ENCODE measurements at places on chromosomes 1 and 21. TPM values are rescaled to one million over a fixed set of nuclear protein-coding genes. Genes with fewer than 3 reads are reported as not detected.

DNA sequence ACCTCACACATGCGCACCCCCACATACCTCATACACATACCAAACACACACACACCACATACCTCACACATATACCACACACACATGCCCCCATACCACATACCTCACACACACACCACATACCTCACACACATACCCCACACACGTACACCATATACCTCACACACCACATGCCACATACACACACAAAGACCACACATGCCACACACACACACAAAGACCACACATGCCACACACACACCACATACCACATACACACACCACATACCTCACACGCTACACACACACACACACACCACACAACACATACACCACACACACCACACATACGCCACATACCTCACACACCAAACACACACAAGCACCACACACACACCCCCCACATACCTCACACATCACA is 30.0 kb downstream of the HIVEP3 start:
- no peak for DNase-seq

DNA sequence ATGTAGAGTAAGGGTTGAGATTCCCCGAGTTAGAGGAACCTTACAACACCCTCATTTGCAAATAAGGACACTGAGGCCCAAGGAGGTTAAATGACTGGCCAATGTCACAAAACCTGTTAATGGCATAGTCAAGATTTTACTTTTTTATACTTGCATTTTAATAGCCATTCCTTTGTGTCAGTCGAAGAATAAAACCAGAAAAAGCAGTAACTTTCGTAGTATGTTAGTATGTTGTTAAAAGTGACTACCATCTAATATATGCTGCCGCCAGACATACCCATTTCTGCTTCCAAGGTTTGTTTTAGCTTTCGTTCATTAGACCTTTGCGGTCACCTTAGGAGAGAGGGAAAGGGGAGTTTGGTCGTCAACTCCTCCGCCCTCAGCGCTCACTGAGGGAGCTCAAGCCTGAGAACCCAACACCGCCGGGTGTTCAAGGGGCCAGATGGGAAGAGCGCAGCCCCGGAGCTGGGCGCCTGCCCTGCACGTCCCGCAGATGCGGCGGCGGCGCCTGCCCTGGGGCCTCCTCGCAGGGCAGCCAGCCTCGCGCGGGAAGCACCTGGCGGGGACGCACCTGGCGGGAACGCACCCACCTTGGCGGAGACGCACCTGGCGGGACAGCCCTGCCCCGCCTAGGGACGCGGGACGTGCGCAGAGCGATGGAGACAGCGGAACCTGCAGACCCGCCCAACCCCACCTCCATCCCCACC is 466 bp downstream of the VPS26C start:
- no peak for DNase-seq

DNA sequence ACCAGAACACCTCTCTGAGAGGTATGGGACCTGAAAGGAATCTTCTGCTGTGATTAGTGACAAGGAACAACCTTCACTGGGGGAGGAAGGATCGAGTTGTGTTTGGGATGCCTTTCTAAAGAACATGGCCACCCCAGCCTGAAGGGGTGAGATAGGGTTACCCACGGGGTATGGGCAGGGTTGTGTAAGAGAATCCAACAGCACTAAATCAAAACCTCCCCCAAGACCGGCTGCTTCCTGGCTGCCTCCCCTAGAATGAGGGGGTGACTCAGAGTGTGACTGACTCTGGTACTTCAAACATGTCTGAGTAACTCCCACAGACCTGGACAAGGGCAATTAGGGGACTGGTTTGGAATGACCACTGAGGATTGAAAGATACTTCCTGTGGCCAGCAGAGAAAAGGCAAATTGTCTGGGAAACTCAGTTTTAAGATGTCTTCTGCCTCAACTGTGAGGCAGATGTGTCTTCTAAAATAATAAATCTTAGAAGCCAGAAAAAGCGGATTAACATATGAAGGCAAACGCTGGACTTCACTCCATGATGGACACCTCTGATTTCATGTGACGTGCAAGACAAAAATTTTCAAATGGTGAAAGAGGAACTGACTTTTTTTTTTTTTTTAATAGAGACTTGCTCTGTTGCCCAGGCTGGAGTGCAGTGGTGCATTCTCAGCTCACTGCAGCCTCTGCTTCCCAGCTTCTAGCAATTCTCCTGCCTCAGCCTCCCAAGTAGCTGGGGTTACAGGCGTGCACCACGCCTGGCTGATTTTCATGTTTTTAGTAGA is 6.7 kb upstream of the PTPN14 start:
- DNase-seq = no peak

DNA sequence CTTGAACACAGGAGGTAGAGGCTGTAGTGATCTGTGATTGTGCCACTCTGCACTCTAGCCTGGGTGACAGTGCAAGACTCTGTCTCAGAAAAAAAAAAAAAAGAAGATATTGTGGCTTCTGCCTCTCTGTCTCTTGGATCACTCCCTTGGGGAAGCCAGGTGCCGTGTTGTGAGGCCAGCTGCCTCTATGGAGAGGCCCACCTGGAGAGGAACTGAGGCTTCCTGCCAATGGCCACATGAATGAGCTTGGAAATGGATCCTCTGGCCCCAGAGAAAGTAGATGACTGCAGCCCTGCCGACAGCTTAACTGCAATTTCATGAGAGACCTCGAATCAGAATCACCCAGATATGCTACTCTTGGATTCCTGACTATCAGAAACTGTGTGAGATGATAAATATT is 19.7 kb upstream of the AK2 start:
- DNase-seq = no peak

DNA sequence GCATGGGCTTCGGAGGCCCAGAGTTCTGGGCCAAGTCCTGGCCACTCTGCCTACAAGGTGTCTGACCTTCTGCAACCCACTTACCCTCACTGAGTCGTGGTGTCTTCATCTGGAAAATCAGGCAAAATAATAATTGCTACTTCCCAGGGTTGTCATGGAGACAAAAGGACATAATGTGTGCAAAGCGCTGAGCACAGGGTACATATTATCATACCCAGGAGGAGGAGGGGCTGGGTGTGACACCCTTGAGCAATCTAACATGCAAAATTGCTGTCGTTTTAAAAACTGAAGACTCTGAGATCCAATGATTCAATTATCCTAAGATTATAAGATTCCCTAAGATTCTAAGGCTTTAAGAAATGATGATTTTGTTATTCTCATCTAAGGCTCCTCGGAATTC is 459.5 kb downstream of the PTPRU start:
- peak; percentile 33 for DNase-seq

- DNase-seq = no peak
These were observed 410.7 kb downstream of the OMA1 start for GRCh38 chr1:58135821-58136321.

GRCh38 chr21:45479691-45480675 is 62.3 kb downstream of the SLC19A1 start:
- no peak for DNase-seq

DNA sequence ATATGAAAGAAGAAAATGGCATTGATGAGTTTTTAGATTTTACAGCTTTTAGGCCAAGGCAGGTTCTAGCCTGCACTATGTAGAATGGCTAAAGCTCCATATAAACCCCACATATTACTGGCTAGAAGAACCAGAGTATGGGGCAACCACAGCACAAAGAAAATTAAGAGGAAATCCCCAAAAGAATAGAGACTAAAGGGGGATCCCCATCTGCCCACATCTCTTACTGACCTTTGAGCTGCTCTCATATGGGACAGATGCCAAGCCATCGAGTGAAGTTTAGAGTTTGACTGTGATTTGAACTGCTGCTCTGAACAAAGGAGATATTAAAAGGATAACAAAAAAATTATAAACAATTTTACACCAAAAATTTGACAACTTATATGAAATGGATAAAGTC is 102.2 kb upstream of the HAO2 start:
- DNase-seq = no peak

- no peak for DNase-seq
These were observed 67.1 kb downstream of the SSBP3 start for GRCh38 chr1:54339126-54339525.

DNA sequence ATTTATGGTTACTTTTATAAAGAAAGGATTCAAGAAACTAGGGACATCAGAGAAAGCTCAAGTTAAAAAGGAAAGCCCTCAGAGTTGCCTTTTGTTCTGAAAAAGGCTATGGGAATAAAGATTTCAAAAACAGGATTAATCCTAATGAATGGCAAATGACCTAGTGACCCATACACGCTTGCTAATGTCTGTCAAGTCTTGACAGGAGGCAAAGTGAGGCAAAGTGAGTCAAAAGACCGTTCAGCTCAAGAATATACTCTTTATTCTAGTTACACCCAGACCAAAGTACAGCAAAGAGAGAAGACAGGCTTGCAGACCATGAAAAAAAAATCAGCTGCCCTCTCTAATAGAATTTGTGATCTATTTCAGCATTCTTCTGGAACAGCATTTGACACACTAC is 3.5 kb downstream of the ZNF436 start:
- DNase-seq = no peak

DNA sequence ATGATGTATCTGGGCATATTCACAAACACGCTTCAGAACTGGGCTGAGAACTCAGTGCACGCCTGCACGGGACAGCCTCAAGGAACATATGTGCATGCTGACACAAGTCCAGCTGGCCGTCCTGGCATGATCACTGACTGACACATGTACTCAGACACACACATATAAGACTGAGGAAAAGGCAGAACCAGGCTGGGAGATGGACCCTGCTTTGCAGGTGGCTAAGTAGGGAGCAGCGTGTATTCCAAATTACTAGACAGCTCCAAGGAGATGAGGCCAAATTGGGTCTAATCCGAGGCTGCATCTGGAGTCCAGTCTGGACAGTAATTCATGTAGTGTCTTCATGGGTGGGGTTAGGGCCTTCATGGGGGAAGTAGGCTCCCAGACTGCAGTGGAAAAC is 41.4 kb upstream of the GJB5 start:
- no peak for DNase-seq

GRCh38 chr1:11328444-11328843 is 55.4 kb downstream of the UBIAD1 start:
- DNase-seq = no peak

GRCh38 chr1:242425232-242425631 is 99.3 kb downstream of the PLD5 start:
- DNase-seq = no peak

DNA sequence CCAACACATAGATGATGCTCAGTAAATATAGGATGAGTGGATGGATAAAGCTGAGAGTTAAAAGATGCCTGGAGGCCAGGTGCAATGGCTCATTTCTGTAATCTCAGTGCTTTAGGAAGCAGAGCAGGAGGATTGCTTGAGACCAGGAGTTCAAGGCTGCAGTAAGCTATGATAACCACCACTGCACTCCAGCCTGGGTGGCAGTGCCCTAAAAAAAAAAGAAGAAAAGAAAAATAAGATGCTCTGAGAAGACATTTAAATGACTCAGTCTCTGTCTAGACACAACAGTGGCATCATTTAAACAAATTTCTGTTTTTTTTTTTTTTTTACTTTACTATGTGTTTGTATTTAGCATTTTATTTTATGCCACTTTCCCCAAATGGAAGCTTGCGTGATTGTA is 25.3 kb upstream of the IL19 start:
- DNase-seq = no peak

GRCh38 chr1:101139821-101140718 is 96.7 kb upstream of the S1PR1 start:
- no peak for DNase-seq

DNA sequence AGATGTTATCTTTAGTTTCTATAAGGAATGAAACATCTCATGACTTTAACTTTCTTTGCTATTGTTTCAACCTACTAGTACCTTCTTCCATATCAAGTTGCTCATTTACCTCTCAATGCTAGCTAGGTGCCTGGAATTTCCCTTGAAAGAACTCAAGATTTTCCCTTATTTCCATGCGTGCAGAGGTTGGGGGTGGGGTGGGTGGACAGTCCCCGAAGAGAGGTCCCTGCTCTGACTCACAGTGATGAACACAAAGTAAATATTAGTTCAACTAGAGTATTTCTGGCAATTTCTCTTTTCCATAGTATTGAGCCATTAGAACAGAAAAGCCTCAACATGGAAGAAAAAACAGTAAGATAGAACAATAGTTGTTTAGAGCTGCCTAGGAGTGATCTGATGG is 239.0 kb upstream of the ZP4 start:
- no peak for DNase-seq

DNA sequence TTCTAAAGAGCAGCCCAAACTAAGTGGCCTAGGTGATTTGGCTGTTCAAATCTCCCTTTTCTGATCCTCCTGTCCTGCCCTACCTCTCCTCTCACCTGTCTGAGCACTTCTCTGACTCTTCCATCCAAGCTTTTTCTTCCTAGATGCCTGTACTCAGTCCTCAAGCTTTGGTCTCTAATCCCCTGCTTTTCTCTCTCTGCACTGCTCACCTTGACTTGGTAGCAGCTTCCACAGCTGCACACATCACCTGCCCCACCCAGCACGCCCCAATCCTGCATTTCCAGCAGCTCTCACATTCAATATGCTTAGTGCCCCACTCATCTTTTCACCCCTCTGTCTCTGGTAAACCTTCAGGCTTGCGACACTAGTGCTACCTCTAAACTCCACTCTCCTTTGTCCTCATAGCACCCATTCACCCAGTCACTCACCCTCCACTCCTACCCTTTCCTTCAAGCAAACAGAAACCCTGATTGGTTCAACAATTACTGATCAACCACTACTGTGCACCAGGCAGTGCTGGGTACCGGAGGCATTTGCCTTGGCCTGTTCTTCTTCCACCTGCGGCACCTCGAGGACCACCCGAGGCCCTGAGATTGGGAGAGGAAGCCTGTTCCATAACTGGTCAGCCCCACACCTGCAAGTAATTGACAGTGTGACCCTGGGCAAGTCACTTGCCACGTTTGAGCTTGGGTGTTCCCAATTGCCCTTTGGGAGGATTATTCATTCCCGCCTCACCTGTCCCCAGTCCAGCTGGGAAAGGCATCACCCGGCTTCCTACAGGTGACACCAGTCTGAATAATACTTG is 136.1 kb upstream of the EDN2 start:
- no peak for DNase-seq

GRCh38 chr1:12453400-12454343 is 164.3 kb downstream of the DHRS3 start:
- peak; percentile 79 for DNase-seq

GRCh38 chr1:63873751-63874150 is 99.9 kb downstream of the ROR1 start:
- DNase-seq = no peak

DNA sequence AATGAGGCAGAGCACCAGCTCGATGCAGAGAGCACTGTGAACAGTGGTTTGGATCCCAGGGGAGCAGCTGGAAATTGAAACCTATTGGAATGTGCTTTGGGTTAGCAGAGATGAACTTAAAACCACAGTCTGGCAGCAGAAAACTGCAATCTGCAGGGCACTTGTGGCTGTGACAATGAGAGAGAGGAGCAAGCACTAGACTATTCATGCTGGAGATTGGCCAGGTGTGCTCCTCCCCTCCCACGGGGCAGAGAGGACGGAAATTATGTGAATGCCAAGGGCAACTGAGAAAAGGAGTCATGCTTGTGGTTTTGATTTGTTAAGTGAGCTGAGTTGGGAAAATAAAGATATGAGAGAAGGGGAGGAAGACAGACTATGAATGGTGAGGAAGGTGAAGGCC is 38.1 kb downstream of the HSD3B2 start:
- DNase-seq = no peak

The CD84 gene
- total RNA-seq = 2.4 TPM

The TMEM79 gene
- total RNA-seq = 2.2 TPM

The CXADR gene
- 23.8 TPM for total RNA-seq

The C1orf185 gene
- total RNA-seq = not detected

The ERRFI1 gene
- total RNA-seq = 8.2 TPM

The SLAMF1 gene
- total RNA-seq = 1.0 TPM

The PRKAB2 gene
- 27.9 TPM for total RNA-seq

The OR2T29 gene
- total RNA-seq = not detected

Measured in cardiac septum (tissue), 1 donor.